ENCODE measurements at places on chromosomes 12 and 14. TPM values are rescaled to one million over a fixed set of nuclear protein-coding genes. Genes with fewer than 3 reads are reported as not detected.

Gene SPRYD4
- total RNA-seq, result 2.6 TPM

Gene GPR68
- 8.0 TPM for total RNA-seq

Gene HNF1A
- total RNA-seq, result not detected

Gene NOVA1
- 0.52 TPM for total RNA-seq

Gene METTL3
- total RNA-seq, result 29.7 TPM

Gene ADAM20
- 2.9 TPM for total RNA-seq

Gene FOXM1
- 17.6 TPM for total RNA-seq

Gene PLA2G1B
- not detected for total RNA-seq

Gene RBM19
- 20.9 TPM for total RNA-seq

Gene HIP1R
- total RNA-seq, result 14.5 TPM

Gene DTX1
- not detected for total RNA-seq

All from articular chondrocyte of knee joint (primary cell).